ENCODE measurements at places on chromosomes 5 and 9. TPM values are rescaled to one million over a fixed set of nuclear protein-coding genes. Genes with fewer than 3 reads are reported as not detected.

DNA sequence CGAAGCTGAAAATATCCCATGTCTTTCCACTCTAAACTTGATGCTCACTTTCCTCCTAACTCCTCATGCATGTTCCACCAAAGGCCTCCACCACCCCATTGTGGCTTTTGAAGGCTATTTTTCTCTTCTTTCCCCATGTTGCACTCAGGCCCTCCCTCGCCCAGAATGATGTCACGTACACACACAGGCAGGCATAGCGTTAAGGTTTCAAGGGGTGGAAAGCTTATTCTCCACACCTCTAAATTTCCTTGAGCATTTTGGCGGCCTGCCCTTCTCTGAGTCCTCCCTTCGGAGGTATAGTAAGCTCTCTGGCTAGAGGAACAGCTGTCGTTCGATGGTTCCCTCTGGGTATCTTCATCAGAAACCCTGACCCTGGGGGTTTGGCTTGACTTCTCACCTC lies 673.5 kb downstream of the ACTL7B start:
- no peak for DNase-seq

DNA sequence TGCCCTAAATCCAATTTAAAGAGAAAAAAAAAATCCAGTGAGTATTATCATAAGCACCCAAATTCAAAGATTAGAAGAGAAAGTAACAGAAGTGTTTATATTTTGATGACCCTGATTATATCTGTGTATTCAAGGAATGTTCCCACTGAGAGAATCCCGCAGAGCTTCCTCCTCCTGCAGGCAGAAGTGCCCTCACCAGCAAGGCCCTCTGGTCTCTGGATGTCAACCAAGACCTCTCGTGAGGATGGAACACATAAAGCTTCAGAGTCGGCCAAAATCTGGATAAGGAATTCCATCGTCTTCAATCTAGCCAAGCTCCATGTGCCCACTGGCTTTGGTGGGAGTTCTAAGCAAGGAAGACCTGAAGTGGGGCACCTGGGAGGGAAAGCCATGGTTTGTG lies 18.1 kb downstream of the PTCH1 start:
- DNase-seq, result no peak

The TMEM174 gene
- not detected for total RNA-seq

DNA sequence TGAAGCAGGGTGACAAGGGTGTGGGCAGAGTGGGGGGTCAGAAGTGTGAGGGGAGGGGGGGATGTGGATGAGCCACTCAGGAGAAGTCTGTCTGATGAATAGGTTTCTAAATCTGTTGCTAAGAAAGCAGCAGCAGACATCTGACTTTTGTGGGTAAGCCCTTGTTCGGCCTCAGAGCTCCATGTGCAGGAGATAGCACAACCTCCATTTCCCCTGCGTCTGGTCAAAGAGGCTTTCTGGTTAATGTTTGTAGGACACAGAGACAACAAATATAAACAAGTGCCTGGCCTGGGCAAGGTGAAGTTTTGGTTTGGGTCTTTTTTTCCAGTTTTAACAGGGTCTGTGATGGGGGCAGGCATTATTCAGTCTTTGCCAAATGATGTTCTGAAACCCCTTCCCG lies 57.0 kb upstream of the GNE start:
- no peak for DNase-seq

The MEIKIN gene
- total RNA-seq, result not detected

The LHFPL2 gene
- 11.2 TPM for total RNA-seq

The ACSL6 gene
- 2.6 TPM for total RNA-seq

GRCh38 chr5:163460562-163461171 lies at the start of gene HMMR:
Gene HMMR, plus strand, starts transcription at chr5:163460632. Its CDS starts 61 bp downstream, at chr5:163460693.
- no peak for DNase-seq

GRCh38 chr9:133981589-133981957 lies 10.6 kb downstream of the VAV2 start:
- DNase-seq, result no peak

The PGM5 gene
- 189 TPM for total RNA-seq

The EMB gene
- 44.6 TPM for total RNA-seq

Measured in heart left ventricle (tissue), 16 donors.